ENCODE measurements at places on chromosomes 12 and 14.

DNA sequence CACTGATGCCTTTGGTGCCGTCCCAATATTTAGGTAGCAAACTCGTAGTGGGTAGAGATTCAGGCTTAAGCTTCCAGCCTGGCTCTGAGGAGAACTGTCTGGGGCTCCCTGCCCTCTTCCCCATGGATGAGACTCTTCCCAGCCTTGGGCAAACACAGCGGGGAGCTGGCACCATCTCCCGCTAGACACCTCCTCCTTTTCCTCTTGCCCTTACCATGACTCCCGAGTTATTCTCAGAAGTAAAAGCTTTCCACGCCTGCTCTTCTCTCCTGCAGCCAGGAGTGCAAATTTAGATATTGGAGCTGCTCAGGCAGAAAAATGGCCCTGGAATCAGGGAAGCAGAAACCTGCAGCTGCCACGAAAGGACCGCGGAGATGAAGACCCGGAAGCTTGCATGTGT is 45.6 kb upstream of the RBM19 start:
- DNase-seq: no peak

- DNase-seq: no peak
These were observed 243.2 kb downstream of the ALX1 start for GRCh38 chr12:85523197-85523596.

- DNase-seq: no peak
These were observed 114.0 kb upstream of the HIF1A start for GRCh38 chr14:61581340-61581739.

- DNase-seq: no peak
These were observed 13.9 kb upstream of the MYL2 start for GRCh38 chr12:110934093-110934852.

- no peak for DNase-seq
These were observed 104.5 kb upstream of the FRMD6 start for GRCh38 chr14:51547260-51547659.

DNA sequence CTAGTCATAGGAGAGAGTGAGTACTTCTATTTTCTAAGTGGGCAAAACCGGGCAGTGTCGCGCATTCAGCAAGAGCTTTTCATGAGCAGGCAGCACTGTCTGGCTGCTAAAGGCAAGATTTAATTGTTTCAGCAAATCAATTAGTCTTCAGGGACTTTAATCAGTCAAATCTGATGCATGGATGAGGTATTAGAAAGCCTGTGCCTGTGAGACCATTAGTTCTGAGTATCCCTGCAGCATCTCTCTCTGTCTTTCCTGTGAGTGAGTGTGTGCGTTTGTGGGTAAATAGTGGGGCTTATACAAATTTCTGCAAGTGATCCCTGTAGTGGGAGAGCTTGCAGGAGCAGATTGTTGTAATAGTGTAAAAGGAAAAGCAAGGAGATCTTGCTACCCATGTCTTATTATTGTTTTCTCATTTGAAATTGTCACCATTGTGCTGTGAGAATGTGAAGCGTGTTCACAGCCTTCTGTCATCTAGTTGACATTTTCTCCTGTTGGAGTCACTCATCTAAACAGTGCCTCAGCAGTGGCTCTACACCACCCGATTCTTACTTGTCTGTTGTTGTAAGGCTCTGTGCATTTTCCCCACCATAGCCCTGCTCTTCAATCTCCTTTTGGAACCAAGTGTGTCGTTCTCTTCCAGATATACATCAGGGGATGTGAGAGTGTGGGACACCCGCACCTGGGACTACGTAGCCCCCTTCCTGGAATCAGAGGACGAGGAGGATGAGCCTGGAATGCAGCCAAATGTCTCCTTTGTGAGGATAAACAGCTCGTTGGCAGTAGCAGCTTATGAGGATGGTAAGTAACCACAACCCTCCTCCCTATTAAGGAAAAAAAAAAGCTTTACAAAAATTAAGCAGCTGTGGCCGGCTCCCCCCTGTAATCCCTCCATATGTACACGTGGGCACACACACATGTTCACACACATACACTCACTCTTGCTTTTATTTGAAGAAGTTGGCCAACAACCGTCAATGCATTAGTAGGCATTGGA is 53.6 kb downstream of the FBXW8 start:
- no peak for DNase-seq

DNA sequence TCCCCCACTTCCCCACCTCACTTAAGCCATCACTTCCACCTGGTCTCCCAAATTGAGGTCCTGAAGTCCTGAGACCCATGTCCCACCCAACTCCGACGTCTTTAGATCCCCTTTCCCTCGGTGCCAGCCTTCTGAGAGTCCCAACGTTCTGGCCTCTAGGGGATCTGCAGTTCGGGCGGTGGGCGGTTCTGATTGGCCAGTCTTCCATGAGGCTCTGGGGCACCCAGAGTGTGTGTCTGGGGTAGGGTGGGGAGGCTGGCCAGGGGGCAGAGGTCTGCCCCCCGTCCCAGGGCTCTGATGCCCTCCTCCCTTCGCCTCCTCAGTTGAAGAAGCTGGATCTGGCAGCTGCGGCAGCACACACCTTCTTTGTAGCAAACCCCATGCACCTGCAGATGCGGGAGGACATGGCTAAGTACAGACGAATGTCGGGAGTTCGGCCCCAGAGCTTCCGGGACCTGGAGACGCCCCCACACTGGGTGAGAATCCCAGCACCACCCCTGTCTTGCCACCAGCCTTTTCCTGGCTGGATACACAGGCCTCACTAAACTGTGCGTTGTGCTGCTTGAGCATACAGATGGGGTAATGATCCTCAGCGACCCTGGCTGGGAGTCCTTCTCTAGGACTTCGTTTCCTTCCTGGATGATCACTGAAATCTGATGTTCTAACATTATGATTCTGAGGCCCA is 1.5 kb downstream of the P3H3 start:
- no peak for DNase-seq

DNA sequence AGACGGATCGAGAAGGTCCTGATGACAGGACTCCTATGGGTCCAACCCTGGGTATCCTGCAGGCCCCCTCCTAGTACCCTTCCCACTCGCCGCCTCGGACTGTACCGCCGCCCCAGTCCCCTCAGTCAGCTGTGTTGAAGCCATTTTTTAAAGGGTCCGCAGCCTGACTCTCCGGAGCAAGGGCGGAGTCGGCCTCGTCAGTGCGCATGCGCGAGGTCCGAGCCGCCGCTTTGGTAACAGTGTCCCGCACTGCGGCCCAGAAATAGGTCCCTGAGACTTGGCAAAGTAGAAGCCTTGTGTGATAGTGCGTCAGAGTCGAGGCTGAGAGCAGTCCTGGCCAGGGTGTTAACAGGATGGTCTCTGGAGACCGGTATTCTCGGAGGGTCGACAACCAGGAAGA is 769.0 kb upstream of the ALG10B start:
- no peak for DNase-seq

DNA sequence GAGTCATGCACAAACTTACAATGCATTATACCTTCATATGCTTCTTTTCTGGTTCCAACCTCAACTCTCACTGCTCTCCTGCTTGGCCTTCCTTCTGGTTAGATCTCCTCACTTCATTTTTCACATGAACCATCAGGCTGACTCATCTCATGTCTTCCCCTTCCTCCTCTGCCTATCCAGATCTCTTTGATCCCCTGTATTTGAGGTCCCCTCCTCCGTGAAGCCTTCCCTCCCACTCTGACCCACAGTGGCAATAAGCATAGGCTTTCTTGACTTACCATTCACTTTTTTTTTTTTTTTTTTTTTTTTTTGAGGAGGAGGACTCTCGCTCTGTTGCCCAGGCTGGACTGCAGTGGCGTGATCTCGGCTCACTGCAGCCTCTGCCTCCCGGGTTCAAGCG is 14.7 kb upstream of the ASIC1 start:
- DNase-seq: no peak

DNA sequence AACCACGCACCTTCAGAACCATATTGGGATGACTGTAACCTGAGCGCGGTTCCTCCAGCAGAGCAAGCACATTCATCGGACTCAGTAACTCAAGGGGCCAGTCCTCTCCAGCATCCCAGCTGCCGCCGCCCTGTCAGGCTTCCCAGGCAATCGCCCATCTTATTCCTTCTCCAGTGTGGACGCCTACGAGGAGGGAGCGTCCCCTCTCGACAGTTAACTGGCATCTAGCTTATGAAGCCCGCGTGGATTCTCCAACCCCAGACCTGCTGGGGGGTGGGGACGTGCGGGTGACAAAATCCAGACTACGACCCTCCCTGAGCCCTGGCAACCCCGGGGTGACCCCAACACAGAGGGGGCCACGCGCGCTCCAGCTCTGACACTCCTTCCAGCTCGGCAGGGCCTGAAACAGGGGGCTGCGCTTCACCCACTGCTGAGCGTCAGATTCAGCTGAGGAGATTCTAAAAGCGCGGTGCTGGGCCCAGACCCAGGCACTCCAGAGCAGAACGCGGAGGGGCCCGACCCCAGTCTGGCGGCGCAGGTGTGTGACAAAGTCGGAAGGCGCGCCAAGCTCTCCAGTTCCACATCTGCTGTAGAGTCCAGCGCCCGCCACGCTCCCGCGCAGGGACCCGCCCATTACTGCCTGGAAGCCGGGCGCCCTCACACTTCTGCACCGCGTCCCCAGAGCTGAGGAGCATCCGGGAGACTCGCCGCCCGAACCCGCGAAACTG is 43.9 kb upstream of the ESR2 start:
- peak; percentile 31 for DNase-seq

DNA sequence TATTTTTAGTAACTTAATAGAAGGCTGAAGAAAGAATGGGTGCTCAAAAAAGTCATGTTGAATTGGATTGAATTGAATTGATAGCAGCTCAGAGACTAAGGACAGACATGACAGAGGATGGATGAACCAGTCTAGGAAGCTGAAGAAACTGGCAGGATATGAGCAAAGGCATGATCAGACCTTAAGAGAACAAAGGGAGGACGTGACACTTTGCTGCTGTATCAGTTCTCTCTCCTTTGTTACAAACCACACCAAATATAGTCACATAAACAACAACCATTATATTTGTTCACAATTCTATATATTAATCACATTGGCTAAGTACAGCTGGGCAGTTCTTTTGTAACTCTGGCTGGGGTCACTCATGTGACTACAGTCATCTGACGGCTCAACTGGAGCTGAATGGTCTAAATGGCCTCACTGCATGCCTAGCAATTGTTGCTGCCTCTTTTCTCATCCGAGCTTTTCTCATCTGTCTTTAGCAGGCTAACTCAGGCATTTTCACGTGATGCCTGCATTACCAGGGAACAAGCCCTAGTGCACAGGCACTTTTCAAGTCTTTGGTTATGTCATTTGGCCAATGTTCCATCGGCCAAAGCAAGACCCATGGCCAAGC is 355.0 kb downstream of the ETNK1 start:
- DNase-seq: no peak

GRCh38 chr12:105106621-105107020 is 910 bp upstream of the WASHC4 start:
- DNase-seq: no peak

GRCh38 chr14:53621921-53622320 is 334.7 kb downstream of the BMP4 start:
- no peak for DNase-seq

DNA sequence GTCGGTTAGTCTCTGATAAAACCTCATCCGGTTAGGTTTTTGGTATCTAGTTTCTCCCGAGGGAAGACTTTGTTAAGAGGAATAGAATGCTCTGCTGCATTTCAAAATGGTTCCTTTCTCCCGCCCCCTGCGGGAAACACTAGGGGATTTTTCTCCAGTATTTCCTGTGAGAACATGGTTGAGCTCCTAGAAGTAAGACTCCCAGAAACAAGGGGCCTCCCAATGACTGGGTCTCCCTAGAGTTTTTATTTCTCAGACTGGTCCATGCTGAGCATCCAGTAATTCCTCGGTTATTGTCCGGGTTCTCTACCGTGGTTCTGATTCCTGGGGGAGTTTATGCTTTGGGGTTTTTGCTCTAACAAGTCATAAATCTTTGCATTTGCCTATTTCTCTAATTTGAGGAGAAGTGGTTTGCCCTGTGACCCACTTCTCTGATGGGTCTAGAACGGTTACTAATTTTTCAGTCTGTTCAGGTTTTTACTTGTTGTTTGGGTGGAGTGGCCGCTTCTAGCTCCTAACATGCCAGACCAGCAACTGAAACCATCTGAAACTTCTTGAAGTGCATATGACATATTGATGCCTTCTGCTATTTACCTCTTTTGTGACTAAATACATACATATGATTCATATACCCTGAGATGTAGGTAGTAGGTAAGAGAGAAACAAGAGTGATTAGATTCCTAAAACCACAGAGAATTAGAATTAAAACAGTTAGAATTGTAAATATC is 25.1 kb downstream of the TESPA1 start:
- DNase-seq: no peak

GRCh38 chr12:98465505-98465904 is 49.9 kb upstream of the TMPO start:
- no peak for DNase-seq

DNA sequence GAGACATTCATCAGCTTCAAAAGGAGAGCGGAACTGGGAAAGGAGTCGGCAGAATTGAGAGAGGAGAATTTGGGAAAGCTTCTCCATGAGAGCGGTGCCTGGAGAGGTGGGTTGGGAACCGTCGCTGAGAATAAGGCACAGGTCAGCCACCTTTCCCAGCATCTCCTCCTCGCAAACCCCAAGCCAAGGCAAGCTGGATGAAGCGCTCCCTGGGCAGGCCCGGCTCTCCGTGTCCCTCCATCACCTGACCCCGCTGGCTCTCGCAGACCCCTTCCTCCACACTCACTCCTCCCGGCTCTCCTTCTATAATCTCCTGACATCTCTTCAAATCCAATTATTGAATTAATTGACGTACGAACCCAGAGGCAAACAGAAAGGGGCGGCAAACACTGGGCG is 18.9 kb upstream of the ATP5MC2 start:
- DNase-seq: no peak

DNA sequence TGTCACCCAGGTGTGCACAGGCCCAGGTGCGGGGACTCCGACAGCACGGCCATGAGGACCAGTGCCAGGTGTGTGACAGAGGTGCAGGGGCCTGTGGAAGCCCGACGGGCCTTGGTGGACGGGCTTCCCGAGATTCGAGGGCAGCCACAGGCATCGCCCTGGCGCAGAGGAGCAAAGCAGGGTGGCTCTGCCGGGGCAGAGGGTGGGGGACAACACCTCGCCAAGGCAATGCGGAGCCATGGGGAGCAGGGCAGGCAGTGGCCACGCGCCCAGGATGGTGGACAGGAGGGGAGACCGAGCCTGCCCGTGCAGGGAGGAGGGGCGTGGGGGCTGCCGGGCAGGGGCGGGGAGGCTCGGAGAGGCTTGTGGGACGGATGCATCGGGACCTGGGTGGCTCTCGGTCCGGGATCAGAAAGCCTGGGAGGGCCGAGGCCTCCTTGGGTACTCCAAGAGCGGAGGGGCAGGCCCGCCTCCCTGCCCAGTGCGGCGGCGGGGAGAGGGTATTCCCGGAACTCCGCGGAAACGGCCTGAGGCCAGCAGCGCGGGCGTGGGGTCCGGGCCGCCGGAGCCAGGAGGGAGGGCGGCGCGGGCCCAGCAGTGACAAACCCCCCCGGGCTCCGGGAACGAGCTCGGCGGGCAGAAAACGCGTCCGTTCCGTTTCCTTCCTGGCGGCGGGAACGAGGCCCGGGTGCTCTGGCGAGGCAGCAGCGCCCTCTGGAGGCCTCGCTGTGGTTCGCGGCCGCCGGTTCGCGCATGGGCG is 1.6 kb downstream of the TMEM121 start:
- DNase-seq: peak; percentile 78

- no peak for DNase-seq
These were observed 2.0 kb upstream of the CCDC63 start for GRCh38 chr12:110844551-110845338.
